ENCODE measurements at places on chromosomes 7 and 10. TPM values are rescaled to one million over a fixed set of nuclear protein-coding genes. Genes with fewer than 3 reads are reported as not detected.

DNA sequence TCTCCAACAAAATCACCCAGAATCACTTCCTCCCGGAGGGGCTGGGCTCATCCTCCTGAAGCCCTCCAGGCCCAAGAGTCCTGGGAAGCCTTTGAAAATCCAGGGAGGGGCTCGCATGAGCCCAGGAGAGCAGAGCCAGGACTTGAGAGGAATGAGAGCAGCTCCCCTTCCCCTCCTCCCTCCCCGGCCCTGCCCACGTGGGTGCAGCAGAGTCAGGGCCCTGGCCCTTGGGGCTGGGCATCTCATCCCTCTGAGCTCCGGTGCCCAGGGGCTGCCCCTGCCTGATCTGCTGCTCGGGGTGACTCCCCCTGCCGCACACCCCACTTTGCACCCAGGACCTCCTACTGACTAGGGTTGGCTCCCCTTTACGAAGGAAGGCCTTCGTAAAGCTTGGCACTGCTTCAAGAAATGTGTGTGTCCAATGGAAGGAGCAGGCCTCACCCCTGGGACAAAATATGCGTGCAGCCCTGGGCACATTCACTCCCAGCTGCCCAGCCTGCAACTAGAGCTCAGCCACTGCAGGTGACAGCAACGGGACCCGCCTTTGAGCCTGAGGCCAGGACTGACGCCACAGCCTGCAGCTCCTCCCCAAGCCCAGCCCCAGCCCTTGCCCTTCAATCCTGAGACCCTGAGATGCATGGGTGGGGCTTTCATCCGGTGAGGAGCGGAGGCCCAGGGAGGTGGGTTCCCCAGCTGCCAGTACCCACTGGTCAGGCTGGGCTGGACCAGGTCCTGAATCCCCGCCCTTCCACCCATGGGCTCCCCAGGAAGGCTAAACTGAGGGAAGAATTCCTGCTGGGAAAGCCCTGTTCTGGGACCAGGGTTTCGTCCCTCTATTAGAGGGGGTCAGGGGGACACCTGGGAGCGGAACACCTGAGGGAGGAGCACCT, 21.8 kb downstream of the PWWP2B start:
- no peak for DNase-seq

DNA sequence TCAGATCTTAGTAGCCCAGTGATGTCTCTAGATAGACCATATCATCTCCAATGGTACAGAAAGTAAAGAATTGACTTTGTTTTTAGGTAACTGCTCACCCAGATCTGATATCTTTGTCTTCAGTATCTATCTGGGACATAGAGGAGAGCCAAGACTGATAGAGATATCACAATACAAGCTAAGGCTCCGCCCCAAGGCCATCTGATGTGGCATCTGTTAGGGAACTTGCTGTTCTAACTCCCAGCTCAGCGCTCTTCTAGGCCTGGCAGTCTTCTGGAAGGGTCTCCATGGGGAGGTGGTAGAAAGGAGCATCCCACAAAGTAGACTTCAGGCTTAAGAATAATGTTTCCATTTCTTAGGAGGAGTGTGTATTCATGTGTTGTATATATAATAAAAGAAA, 88.4 kb upstream of the SAMD8 start:
- DNase-seq = no peak

GRCh38 chr7:111089822-111090426, 1.0 kb upstream of the LRRN3 start:
- DNase-seq = no peak

DNA sequence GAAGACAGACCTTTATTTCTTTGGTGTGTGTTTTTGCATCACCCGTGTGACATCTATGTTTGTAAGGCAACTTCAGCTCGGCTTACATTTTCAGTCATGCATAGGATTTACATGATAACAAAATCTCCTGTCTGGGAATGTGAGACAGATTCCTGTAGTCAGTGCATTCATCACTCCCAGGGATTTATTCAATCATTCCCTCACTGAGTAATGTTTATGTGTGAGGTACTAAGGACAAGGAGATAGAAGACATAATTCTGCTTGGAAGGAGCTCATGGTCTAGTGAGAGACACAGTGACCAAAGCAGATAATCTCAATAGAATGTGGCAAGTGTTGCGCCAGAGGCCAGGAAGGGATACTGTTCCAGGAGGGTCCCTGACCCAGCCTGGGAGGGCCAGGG, 35.2 kb upstream of the BMPER start:
- DNase-seq = no peak

GRCh38 chr10:3068201-3068967, 1.0 kb downstream of the PFKP start:
- DNase-seq = peak; percentile 85

DNA sequence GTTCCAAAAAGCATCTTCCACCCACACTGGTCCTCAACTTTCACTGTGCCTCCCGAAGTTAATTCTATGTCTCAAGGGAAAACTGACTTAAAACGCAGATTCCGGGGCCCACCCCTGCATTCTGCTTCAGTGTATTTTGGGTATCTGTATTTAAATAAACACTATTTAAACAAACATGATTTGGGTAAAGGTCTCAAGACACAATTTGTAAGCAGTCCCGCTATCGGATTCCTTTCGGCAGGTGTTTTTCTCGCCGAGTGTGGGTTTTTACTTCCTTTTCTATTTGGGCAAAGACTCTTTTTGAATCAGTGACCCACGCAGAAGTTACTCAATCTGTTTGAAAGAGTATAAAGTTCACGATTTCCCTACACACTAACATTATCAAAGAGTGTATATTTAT, 1.2 kb downstream of the PDIA4 start:
- DNase-seq = no peak

DNA sequence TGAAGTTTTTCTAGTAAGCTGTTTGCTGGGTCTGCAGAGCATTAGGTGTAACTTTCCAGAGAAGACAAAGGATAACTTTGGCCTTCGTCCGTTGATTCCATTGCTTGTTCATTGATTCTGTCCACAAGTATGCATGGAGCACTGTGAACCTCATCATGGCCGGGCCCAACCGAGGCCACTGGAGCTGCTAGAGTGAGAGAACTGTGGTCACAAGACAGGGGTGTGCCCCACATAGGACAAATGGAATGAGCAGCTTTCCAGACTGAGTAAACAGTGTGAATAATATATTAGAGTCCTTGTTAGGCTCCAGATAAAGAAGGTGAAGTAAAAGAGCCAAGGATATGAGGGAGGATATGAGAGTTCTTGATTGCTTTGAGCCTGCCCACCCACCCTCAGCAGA, 24.9 kb downstream of the MBL2 start:
- no peak for DNase-seq

DNA sequence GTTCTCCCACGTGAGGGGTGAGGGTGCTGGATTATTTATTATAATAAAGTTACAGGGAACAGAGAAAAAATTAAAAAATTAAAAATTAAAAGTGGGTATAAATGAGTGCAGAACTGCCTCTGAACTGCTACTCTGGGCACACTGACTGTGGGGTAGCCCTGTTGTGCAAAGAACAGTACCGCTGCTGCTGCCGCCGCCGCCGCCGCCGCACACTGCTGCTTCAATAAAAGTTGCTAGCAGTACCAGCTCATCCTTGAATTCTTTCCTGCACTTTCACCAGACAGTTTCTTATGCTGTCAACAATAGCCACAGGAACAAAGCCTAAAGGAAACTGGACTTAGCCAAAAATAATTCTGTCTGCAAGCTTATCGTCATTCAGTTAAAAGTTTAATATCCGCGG, 72.1 kb downstream of the GCC1 start:
- DNase-seq = no peak

GJD4 gene
- total RNA-seq = not detected

ZNF425 gene
- total RNA-seq = not detected

HOXA13 gene
- not detected for total RNA-seq

SPDYE6 gene
- total RNA-seq = not detected
